SK-N-DZ (cell line): ENCODE measurements at places on chromosomes 11 and 22.

DNA sequence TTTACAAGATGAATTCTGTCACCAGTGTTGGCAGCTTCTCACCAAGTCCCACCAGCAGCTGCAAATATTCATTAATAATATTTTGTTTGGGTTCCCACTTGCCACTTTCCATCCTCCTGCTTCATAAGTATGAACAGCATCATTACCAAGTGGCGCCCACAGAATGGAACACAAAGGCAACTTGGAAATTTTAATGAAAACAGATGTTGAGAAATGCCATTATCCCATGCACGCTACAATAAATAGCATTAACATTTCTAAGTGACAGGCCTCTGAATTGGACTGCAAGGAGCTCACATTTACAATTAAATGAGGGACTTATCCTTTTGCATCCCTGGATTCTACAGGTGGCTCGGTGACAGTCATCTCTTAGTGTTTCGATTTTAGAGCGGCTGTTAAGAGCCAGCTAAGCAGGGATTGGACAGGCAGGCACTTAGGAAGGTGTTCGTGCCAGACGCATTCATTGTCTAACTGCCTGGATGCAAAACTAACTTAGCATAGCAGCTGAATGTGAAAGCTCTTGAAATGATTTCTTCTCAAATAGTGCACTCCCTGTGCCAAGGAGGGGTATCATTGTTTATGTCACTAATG is 170.3 kb downstream of the KIRREL3 start:
- DNase-seq: no peak

DNA sequence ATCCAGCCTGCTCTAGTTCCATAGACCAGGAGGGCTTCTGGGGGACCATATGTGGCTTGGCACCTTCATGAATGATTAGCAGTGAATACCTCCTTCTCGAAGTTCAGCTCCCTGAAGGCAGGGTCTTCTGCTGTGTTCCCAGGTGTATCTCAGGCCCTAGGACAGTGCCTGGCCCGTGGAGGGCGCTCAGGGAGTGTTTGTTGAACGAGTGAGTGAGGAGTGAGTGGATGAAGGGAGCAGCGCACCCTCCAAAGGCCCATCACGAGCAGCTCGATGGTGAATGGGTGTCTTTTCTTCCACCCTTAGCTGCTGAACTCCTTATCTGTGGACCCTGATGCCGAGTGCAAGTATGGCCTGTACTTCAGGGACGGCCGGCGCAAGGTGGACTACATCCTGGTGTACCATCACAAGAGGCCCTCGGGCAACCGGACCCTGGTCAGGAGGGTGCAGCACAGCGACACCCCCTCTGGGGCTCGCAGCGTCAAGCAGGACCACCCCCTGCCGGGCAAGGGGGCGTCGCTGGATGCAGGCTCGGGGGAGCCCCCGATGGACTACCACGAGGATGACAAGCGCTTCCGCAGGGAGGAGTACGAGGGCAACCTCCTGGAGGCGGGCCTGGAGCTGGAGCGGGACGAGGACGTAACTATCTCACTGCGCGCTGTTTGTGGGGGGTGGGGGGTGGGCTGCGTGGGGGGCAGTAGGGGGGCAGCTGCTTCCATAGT is 9.5 kb downstream of the ANO1 start:
- DNase-seq: no peak

DNA sequence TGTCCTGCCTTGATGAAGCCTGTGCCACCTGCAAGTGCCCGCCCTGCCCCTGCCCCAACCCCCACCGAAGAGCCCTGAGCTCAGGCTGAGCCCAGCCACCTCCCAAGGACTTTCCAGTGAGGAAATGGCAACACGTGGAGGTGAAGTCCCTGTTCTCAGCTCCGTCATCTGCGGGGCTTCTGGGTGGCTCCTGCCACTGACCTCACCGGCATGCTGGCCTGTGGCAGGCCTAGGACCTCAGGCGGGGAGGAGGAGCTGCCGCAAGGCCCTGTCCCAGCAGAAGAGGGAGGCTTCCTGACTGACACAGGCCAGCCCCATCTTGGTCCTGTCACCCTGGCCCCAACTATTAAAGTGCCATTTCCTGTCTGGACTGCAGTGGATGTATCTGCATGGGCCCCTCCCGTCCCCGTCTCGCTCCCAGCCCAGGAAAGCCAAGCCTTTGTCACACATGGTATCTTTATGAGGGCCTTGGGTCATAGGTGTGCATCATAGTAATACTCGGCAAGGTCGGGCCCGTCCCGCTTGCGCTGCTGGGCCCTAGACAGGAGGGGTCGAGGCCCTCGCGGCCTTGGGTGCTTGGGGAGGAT is 882 bp downstream of the FREY1 start:
- DNase-seq: no peak

DNA sequence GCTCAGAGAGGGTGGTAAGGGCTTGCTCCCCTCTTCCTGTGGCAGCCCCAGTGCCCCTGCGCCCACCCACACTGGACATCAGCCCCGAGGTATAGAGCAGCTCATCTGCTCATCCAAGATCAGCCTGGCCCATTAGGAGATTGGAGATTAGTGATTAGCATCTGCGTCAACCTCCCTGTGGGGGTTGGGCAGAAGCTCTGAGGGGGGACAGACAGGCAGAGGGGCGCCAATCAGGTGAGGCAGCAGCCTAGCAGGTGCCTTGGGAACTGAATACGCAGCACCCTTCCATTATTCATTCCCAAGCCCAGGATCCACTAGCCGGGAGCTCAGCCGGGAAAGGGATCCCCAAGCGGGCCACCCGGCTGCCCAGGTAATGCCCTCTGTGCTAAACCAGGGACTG is 11.0 kb downstream of the SMTN start:
- DNase-seq: no peak
